ENCODE measurements at places on chromosomes 16 and 17.

DNA sequence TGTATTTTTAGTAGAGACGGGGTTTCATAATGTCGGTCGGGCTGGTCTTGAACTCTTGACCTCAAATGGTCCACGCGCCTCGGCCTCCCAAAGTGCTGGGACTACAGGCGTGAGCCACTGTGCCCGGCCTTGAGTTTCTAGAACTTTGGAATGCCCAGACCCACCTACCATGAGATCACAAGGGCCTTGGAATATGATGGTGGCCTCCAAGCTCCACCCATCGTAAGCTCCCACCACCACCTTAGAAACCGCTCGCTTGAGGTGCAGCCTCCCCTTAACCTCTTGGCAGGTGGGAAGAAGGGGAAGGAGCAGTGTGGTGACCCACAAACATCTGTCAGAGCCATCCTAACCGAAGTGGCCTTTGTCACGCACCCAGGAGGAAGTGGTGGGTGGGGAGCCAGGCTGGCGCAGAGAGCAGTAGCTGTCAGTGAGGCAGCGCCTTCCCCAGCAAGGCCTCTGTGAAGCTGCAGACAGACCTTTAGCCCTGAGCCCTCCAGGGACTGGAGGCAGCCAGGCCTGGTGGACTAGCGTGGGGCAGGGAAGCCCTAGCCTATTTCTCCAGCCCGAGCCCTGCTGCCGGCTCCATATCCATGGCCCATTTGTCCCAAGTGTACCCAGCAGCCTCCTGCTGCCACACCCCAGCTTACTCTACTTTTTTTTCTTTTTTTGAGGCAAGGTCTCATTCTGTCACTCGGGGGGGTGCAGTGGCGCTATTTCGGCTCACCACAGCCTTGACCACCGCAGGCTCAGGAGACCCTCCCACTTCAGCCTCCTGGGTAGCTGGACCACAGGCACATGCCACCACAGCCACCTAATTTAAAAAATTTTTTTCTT is 13.1 kb upstream of the SEPHS2 start:
- peak; percentile 80 for DNase-seq

DNA sequence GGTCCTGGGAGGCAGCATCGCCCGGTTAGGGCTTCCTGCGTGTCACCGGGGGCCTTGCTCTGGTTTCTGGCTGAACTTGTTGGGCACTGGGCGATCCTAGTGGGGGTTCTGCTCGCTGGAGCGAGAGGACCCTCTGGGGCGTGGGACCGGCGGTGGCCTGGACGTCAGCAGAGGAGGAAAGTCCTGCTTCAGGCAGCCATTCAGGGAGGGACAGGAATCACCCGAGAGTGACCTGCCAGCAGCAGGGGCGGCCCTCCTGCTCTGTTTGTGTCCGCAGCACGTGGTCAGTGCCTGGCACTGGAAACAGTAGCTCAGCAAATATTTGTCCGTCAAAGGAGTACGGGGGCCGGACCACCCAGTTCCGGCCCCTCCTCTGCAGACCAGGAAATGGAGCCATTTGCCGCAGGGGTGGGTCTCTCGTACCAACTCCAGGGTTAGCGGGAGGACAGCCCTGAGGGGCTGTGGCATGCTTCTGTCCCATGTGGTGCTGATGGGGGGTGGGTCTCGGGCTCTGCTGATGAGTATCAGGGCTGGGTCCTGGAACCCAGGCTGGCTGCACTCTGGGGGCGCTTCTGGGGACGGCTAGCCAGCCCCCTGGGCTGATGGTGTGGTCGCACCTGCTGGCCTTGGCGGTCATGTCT is 48.3 kb downstream of the BAIAP2 start:
- DNase-seq = no peak

DNA sequence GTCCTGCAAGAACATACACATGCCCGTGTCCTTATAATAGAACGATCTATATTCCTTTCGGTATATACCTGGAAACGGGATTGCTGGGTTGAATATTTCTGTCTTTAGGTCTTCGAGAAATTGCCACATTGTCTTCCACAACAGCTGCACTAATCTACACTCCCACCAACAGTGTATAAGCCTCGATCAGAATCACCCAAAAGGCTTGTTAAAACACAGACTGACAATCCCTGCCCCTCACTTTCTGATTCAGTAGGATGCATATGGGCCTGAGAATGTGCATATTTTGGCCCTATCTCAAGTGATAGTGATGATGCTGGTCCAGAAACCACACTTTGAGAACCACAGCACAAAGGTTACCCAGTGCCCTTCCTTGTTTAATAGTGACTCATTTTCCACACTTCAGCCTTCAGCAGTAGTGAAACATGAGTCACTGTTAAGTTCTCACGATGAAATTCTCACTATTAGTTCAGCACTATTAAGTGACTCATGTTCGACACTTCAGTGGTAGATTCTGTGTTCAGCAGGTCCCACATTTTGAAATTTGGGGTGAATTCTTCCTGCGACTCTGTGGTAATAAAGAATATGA is 215.6 kb downstream of the GRIN2A start:
- DNase-seq = no peak

- DNase-seq = no peak
These were observed 2.1 kb upstream of the MFSD6L start for GRCh38 chr17:8801135-8801840.

- no peak for DNase-seq
These were observed 196.5 kb upstream of the CHMP6 start for GRCh38 chr17:80795090-80795580.

DNA sequence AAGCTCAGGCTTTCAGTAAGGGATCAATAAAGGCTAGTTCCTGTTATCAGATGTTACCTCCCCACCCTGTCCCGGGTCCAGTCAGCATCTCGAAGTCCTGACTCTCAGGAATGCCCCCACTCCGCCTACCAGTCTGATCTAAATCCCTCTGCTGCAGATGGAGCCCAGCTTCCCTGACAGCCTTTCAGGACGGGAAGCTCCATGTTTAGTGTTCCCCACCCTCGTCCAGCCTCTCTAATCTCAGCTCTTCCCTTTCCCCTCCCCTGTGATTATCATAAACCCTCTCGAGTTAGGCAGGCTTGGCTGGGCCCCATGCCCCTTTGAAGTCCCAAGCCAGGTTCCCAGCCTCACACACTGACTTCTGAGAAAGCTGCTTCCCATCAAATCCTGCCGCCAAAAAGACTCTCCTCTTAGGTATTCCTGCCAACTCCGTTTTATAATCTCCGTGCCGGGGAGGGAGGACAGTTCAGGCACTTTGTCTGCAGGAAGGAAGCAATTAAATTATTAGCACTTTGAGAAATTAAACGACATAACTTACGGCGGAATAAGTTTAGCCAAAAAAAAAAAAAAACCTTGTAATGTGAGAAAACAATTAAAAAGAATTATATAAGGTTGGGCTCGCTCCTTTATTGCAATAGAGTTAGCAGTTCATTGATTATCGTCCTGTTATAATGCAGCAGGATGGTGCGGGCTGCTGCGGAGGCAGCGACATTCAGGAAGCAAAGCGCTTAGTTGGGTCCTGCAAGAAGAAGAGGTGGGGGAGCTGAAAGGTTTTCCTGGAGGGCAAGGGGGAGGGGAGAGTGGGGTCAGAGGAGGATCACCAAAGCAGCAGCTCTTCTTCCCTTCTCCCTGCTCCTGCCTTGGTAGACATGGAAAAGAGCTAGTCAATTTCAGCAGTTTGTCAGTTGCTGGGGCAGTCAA is 16.8 kb upstream of the ETV4 start:
- no peak for DNase-seq

- DNase-seq = no peak
These were observed 32.4 kb upstream of the POLR3E start for GRCh38 chr16:22264786-22265185.

DNA sequence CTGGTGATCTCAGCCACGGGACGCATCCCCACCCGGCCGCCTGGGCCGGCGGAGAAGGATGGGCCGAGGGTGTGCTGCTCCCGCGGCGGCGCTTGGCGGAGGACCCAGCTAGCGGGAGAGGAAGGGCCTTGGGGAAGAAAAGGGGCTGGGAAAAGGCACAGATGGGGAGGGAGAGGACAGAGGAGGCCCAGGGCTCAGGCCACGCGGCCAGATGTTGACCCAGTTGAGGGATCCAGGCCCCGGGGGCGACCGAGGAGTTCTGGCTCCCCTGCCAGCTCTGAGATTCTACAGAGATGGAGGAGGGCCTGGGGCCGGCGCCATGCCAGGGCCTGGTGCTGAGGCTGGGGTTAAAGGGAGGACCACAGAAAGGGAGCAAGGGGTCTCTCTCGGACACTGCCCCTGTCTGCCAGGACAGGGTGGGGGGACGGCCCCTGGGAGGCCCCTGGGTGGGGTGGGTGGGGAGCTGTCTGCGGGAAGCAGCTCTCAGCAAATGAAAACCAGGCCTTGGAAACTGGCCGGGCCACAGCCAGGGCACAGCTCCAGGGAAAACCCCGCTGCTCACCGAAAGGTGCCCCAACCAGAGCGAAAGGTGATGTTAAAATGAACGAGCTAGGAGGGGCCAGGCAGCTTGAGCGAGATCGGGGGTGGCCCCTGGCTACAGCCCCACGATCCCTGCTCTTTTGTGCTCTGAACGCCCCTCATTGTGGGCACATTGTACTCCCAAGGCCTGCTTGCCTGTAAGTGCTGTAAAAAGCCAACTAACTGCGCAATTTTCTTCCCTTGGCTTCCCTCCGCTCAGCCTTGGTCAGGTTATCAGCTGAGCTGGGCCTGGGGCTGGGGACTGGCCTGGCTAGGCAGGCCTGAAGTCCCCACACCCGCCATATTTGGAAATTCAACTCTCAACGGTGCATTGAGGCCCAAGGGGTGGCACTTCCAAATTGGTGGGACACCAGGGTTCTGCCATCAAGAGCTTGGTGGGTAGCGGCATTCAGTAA is 191.4 kb downstream of the ZNF423 start:
- DNase-seq = no peak

GRCh38 chr17:41733348-41734138 is 900 bp downstream of the HAP1 start:
- DNase-seq = no peak

GRCh38 chr16:63527404-63527803 is 1491.2 kb upstream of the CDH8 start:
- no peak for DNase-seq

DNA sequence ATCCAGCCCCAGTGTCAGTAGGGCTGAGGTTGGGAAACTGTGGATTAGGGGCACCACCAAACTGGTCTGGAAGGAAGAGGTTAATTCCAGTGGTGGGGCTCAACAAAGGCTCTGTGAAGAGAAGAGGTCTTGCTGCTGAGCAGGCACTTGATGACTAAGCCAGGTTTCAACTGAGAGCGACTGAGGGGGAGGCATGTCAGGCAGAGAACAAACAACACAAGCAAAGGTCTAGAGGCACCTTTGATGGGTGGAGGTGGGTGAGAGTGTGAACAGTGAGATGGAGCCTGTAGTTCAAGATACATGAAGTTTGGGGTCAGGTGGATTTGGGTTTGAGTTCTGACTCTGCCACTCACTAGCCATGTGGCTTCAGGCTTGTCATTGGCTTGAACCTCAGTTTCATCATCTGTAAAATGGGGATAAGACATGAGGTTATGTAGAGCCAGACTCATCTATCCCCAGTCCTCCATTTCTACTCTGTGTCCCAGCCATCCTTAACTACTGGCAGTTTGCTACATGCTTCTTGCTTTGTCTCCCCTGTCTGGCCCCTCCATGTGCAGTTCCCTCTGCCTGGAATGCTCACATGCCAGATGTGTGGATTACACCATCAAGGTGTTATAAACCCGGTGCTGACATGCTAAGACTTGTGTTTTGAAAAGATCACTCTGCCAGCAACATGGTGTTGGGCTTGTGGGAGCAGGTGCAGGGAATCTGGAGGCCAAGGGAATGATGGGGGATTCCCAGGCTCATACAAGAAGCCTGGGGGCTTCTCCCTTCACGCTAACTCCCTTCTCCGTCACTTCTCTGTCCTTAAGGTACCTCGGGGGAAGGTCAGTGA is 3.0 kb upstream of the RMI2 start:
- DNase-seq = no peak

All from activated CD8-positive, alpha-beta memory T cell treated with anti-CD3 and anti-CD28 coated beads for 48 hours (primary cell).